ENCODE measurements at places on chromosomes 2 and 18.
A peak's percentile ranks its signal among the peaks of the same experiment; 100 is the strongest.

- DNase-seq, result peak; percentile 84
These were observed 15.6 kb upstream of the CEP68 start for GRCh38 chr2:65040400-65041261.

GRCh38 chr18:58754544-58755068, 83.3 kb downstream of the MALT1 start:
- no peak for DNase-seq

GRCh38 chr18:8091035-8091434, 518.2 kb upstream of the RAB12 start:
- DNase-seq, result no peak

GRCh38 chr2:23519334-23519651, 134.3 kb downstream of the KLHL29 start:
- DNase-seq, result no peak

DNA sequence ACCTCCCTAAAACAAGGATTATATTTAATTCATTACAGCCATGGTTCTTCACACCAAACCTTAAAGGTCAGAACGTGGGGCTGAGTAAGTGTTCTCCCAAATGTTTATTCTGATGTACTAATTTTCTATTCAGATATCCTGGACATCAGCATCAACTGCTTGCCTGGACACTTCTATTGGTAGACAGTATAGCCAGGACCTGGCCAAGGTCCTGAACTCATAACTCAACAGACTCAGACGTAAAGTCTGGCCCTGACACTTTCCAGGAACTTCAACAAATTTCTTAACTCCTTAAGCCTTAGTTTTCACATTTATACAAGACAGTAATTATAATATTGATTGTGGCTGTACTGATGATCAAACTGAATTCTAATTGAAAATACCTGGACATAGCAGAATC, 89.1 kb downstream of the AKAIN1 start:
- DNase-seq, result no peak

DNA sequence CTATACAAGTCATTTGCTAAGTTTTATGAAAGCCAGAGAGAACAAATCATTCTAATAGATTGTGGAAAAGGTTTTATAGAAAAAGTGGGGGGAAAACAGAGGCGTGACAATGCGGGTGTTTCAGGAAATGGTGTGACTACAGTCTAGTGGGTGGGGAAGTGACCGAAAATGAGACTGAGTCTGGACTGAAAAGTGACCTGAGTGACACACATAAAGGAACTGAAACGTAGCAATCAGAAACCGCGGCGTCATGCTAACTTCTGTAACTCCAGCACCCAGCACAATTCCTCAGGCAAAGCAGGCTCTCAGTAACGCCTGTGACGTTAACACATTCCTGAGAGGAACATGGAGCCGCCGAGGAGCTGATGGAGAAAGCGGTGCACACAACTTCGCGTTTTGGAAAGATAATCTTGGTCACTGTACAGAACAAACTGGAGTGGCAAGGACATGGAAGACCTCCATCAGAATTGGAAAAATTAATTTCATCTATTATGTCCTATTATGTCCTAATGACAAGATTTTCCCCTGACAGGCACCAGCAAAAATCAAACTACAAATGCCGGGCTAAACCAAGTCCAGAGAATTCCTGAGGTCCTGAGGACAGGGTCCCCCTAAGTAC, 1.4 kb upstream of the CD226 start:
- peak; percentile 57 for DNase-seq

DNA sequence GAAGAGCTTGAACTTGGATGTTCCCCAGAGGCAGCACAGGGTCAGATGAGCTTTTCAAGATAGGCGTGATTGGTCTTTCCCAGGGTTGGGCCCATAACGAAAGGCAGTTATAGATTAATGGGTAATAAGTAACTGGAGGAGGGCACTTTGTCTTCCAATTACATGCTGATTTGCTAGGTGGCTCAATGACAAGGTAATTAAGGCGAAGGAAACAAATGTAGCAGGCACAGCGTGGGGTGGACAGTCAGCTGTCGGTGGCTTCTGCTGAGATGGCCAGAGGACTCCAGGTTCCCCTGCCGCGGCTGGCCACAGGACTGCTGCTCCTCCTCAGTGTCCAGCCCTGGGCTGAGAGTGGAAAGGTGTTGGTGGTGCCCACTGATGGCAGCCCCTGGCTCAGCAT, at the start of gene UGT1A4:
Gene UGT1A4, plus strand, starts transcription at position 185 of the 400 bp plus-strand sequence. Its CDS starts 85 bp downstream, at position 270.
- DNase-seq, result no peak
